ENCODE measurements at places on chromosomes 12 and 14. TPM values are rescaled to one million over a fixed set of nuclear protein-coding genes. Genes with fewer than 3 reads are reported as not detected.

MNAT1 gene
- 43.4 TPM for total RNA-seq

FOXN4 gene
- not detected for total RNA-seq

SLC7A8 gene
- not detected for total RNA-seq

MUCL1 gene
- not detected for total RNA-seq

LHX5 gene
- total RNA-seq, result not detected

RIMKLB gene
- 23.9 TPM for total RNA-seq

FAR2 gene
- 38.8 TPM for total RNA-seq

NKX2-1 gene
- not detected for total RNA-seq

MYF6 gene
- not detected for total RNA-seq

ARHGAP9 gene
- total RNA-seq, result not detected
